ENCODE measurements at places on chromosomes 4 and X.

- no peak for DNase-seq
Observed at GRCh38 chr4:33931026-33931425, 2313.3 kb downstream of the ARAP2 start.

DNA sequence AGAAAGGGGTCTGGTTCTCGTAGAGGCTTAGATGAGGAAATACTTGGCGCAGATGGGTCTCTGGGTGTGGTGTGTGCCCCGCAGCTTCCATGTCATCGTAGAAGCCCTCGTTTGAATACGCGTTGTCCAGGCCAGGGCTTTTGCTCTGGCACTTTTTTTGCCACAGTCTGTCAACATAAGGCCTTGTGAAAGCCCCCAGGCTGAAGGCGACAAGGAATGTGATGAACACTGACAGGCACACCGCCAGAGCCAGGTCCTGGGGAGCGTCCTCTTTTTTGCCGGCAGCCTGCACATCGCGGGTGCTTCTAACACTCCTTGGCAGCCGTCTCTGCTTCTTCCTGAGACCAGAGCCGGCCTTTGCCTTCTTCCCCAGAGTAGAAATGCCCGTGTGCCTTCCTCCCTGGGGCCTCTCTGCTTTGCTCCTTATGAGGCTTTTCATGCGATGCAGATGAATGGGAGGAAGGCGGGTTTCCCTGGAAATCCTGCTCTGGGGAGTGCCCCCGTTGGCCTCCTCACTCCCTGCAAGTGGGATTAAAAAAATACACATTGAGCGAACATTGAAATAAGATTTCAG lies 24.4 kb downstream of the LRRC66 start:
- no peak for DNase-seq

DNA sequence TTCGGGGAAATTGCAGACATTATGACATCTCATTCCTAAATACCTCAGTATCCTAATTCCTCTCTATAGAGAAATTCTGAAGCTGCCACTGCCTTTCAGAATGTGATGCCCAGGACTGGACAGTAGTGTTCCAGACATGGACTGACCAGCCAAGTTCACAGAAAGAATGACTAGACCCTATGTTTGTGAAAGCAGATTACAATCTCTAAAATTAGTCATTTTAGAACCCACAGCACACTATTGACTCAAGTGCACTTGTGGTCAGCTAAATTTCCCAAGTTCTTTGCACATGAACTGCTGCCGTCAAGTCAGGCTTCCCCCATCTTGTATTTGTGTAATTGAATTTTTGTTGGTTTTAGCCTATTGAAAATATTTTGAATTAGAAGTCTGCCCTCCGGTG lies 81.0 kb upstream of the ESX1 start:
- no peak for DNase-seq

GRCh38 chr4:170008371-170008770 lies 17.8 kb downstream of the MFAP3L start:
- peak; percentile 10 for DNase-seq

GRCh38 chr4:87758270-87758669 lies 41.1 kb upstream of the IBSP start:
- no peak for DNase-seq

- no peak for DNase-seq
Observed at GRCh38 chr4:86530183-86530582, 63.9 kb upstream of the PTPN13 start.

DNA sequence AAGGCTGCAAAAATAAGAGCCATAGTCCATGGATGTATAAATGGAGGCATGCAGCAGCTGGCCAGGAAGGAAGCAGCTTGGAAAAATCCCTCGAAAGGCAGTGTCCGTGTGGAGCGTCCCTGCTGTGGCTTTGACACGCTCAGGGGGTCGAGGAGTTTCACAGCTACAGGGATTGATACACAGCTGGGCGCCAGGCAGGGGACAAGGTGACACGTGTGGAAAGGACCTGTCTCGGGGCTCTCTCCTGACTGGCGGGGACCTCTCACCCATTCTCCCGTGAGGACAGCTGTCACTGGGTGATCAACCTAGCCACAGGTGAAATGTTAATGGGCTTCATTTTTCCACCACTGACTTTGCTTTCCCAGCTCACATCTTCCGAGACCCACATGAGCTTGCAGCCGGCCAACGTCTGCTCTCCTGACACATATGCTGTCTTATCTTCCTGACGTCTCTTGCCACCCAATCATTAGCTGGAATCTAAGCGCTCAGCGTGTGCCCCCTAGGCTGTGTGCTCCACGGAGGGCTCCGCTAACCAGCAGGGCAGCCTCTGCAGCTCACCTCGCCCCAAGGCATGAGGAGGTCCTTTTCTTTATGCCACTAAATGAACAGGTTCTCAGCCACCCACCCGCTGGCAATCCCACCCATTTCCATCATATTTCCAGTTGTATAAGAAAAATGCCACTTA lies 89.4 kb upstream of the AFAP1 start:
- no peak for DNase-seq

DNA sequence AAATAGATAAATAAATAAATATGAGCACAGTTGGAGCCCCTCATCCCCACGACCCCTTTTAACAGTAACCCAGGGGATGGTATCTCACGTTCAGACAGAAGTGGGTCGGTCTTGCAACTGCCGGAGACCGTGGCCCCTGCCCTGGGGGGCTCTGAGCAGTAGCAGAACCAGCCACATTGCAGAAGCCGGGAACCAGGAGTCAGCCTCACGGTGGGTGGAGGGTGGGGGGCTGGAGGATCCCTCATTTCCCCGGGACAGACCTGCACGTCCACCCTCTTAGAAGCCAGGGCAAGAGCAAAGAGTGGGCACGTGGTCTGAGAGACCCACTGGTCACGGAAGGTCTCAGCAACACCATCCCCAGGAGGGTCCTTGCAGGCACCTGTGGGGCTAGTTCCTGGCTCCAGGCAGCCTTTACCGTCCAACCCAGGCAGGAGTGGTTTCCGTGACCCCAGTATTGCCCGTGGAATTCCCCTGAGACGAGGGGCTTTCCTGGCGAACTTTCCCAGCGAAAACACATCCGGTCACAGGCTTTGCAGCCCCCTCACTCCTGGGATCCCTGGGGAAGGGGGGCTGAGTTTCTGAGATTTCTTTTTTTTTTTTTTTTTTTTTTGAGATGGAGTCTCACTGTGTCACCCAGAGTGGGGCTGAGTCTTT lies 8.8 kb upstream of the IL3RA start:
- no peak for DNase-seq

DNA sequence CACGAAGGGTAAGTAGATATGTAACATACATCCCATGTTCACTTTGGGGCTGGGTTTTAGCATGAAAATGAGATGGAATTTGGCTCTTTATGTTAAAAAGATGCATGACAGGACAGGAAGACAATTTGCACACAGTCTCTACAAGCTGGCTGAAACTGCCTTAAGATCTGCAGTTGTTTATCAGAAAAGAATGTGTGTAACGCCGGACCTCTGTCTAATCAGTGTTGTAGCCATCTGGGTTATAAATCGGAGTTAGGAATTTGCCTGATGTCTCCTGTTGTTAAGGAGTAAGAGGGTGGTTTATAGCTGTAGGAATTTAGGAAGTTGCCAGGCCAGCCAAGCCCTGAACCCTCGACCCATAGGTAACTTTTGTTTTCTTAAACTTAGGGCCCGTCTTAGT lies 562.9 kb upstream of the FAT1 start:
- no peak for DNase-seq

DNA sequence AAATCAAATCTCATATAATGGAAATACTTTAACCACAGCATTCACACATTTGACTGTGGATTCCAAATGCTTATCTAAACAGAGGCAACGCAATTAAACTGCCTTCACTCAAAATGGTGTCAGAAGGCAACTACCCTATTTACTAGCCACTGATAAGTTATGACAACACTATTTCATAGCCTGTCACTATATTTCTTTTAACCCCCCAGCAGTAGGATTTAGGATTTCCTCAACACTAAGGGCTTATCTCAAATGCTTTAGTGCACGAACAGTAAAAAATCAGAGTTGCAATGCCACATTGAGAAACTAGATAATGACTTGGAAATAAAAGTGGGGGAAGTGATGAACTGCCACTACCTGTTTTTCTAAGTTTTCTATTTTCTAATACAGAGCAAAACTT lies 66.7 kb downstream of the DHX15 start:
- DNase-seq: no peak

GRCh38 chrX:24298191-24298590 lies 15.7 kb downstream of the SUPT20HL2 start:
- peak; percentile 7 for DNase-seq

DNA sequence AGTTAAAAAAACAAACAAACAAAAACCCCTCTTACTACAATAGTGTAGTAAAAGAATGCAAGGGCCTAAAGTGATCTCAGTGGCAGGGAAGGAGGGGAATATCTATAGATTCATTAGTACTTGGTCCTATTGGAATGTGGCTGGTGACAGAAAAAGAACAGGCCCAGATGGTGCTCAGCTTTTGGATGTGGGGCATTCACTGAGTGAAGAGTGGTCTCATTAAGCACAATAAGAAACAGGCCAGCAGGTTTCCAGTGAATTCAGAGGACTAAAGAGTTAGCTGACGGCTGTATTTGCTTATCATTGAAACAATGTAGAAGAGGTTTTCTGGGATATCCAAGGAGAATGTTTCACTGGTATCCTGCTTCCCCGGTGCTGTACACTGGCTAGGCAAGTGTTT lies 243.8 kb upstream of the HHIP start:
- DNase-seq: no peak

GRCh38 chrX:109839694-109840567 lies 106.9 kb upstream of the ACSL4 start:
- peak; percentile 16 for DNase-seq

DNA sequence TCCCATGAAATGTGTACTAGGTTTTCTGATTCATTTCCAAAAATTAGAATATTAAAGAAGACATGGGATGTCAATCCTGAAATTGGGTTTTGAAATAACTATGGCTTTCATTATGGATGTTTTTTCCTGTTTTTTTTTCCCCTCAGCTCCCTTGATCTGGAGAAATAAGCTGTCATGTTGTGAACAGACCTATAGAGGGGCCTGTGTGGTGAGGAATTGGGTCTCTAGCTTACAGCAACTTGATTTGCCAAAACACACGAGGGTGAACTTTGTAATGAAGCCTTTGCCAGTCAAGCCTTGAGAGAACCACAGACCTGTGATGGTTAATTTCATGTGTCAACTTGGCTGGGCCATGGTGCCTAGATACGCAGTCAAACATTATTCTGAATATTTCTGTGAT lies 2413.6 kb downstream of the PCDH7 start:
- DNase-seq: no peak

- DNase-seq: no peak
Observed at GRCh38 chr4:84451546-84451945, 47.5 kb downstream of the NKX6-1 start.

GRCh38 chr4:139892973-139893736 lies 227.5 kb downstream of the MGST2 start:
- no peak for DNase-seq

DNA sequence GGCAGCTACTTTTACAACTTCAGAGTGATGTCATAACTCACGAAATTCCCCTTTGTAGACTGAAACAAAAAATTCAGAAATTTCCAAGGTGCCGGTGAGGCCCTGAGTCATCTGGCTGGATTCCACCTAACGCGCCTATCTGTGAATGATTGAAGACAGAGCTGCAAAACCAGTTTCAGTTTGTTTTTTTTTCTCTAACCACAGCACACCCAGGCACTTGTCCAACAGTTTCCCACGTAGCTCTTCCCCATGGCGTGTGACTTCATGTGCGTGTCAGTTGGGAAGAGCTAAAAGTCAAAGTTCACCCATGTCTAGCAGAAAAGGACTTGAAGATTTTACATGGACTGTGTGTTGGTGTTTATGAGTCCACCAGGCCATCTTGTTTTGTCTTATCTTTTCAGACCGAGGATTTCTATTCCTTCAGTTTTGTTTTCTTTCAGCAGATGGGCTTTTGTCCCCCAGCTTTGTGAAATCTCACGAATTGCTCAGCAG lies 16.4 kb downstream of the TCEANC start:
- DNase-seq: peak; percentile 56

- DNase-seq: peak; percentile 70
Observed at GRCh38 chr4:129545599-129546278, 449.8 kb downstream of the C4orf33 start.

DNA sequence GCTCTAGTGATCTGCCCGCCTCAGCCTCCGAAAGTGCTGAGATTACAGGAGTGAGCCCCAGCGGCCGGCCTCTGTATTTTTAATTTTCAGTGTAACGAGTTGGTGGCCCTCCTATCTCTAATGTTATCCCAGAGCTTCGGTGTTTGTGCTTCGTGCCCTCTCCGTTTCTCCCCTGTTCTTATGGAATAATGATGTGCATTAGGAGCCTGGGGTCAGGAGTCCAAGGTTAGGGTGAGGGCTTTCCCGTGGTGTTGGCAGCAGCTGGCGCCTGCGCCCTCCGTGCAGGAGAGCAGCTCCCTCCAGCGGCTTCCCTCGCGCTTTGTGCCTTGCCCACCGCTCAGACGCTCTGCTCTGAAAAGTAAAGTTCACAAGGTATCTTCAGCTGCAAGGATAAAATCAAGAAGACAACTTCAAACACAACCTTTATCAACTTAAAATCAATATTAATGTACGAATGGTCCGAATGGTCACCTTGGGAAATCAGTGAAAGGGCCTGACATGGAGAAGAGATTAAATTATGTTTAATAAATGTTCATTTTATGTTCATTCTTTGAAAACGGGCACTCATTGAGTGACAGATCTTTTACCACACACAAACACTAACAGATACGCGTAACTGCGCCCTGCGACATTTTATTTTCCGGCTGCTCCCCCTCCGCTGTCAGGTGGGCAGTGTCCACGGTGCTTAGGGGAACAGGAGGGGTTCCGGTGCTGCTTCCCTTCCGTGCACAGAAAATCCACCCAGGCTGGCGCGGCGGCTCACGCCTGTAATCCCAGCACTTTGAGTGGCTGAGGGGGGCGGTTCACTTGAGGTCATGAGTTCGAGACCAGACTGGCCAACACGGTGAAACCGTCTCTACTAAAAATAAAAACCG lies 62.4 kb downstream of the TRAPPC11 start:
- DNase-seq: peak; percentile 89

DNA sequence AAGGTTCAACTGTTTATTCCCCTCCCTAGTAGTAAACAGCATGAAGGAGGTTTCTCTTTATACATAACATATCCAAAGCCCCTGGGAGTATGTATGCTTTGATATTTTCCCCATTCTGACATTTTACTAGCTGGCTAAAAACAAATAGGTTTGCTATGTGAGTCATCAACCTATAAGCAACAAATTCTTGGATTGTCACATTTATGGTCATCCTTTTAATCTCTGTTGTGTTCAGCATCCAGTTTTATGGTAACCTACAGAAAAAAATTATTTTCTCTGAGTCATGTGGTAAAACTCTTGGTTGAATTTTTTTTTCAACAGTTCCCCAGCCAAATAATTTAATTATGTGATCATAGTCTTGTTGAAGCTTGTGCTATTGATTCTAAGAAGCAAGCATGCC lies 734.1 kb downstream of the ADGRL3 start:
- no peak for DNase-seq

DNA sequence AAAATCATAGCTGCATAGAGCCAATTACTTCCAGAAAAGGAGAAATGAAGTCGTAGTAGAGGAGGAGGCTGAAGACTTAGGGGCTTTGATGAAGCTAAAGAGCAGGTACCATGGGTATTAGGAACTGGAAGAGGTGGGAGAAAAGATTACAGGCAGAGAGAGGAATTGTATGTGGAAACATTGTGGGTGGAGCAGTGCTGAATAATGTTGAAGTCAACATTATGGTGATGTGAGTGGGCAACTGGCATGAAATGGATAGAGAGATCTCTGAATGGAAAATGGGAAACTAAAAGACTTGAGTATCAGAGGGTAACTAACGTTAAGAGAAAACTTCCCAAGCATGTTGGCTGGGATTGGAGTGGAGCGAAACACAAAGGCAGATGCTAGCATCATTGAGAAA lies 92.5 kb downstream of the AREG start:
- no peak for DNase-seq

GRCh38 chrX:155957843-155958242 lies 39.7 kb upstream of the IL9R start:
- no peak for DNase-seq

All from A549 (cell line).